ENCODE measurements at places on chromosomes 6 and 20. TPM values are rescaled to one million over a fixed set of nuclear protein-coding genes. Genes with fewer than 3 reads are reported as not detected.

The PLA2G7 gene
- not detected for total RNA-seq

The CST5 gene
- total RNA-seq, result not detected

The DLK2 gene
- 0.63 TPM for total RNA-seq

The MTFR2 gene
- 0.16 TPM for total RNA-seq

The UNC93A gene
- not detected for total RNA-seq

The SMIM26 gene
- total RNA-seq, result 105 TPM

The ENPP3 gene
- 0.32 TPM for total RNA-seq

The CST2 gene
- not detected for total RNA-seq

The ADGRF5 gene
- total RNA-seq, result under 0.01 TPM

The RIMS1 gene
- total RNA-seq, result 0.16 TPM

The SNAP25 gene
- 4.5 TPM for total RNA-seq

The DDX43 gene
- total RNA-seq, result 0.32 TPM

The SPO11 gene
- total RNA-seq, result not detected

The ZC2HC1B gene
- total RNA-seq, result not detected

The FANCE gene
- total RNA-seq, result 3.8 TPM

The B3GALT4 gene
- 13.6 TPM for total RNA-seq

The LY86 gene
- total RNA-seq, result not detected

The GJA10 gene
- total RNA-seq, result not detected

The SLC25A27 gene
- total RNA-seq, result 5.7 TPM

The DEFB132 gene
- total RNA-seq, result not detected

The EYA4 gene
- total RNA-seq, result 13.1 TPM

The LY6G5B gene
- total RNA-seq, result 4.0 TPM

The BPI gene
- 0.32 TPM for total RNA-seq

The SCP2D1 gene
- not detected for total RNA-seq

The CALHM4 gene
- not detected for total RNA-seq

The KHDC1L gene
- total RNA-seq, result not detected

The TNFRSF6B gene
- 0.52 TPM for total RNA-seq

The TRMT11 gene
- total RNA-seq, result 14.0 TPM

The PRL gene
- total RNA-seq, result not detected

The MYT1 gene
- total RNA-seq, result not detected

The DUSP15 gene
- total RNA-seq, result 0.26 TPM

The BTNL2 gene
- not detected for total RNA-seq

The MDN1 gene
- total RNA-seq, result 17.0 TPM

The CST7 gene
- not detected for total RNA-seq
